ENCODE measurements at places on chromosomes 2 and 18.

DNA sequence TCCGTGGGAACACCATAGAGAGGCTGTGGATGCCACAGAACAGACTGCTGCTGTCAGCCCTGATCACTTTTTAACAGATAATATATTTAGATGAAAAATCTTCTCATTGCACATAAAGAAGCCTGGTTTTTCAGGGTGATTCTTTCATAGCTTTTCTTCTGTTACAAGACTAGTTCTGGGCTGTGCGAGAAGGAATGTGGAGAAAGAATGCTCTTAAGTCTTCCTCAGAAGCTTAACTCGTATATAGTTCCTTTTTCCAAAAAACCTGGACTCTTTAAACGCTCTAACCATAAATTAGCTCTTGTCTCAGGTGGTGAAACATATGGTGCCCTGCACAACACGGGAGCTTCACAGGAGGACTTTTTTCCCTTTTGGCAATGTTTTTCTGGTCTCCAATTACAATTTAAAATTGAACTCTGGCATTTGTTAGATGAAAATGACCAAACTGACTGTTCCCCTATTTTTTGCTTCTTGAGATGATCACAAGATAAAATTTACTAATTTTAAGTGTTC, 125.9 kb upstream of the SMAD7 start:
- DNase-seq: no peak

GRCh38 chr2:145161656-145162055, 641.7 kb upstream of the ZEB2 start:
- no peak for DNase-seq

DNA sequence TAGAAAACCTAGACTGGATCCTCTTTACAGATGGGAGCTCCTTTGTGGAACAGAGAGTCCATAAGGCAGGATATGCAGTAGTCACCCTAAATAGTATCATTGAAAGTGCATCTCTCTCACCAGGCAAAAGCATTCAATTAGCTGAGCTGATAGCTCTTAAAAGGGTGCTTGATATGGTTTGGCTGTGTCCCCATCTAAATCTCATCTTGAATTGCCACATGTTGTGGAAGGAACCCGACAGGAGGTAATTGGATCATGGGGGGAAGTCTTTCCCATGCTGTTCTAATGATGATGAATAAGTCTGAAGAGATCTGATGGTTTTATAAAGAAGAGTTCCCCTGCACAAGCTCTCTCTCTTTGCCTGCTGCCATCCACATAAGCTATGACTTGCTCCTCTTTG, 96.2 kb upstream of the RMP24 start:
- DNase-seq: no peak

DNA sequence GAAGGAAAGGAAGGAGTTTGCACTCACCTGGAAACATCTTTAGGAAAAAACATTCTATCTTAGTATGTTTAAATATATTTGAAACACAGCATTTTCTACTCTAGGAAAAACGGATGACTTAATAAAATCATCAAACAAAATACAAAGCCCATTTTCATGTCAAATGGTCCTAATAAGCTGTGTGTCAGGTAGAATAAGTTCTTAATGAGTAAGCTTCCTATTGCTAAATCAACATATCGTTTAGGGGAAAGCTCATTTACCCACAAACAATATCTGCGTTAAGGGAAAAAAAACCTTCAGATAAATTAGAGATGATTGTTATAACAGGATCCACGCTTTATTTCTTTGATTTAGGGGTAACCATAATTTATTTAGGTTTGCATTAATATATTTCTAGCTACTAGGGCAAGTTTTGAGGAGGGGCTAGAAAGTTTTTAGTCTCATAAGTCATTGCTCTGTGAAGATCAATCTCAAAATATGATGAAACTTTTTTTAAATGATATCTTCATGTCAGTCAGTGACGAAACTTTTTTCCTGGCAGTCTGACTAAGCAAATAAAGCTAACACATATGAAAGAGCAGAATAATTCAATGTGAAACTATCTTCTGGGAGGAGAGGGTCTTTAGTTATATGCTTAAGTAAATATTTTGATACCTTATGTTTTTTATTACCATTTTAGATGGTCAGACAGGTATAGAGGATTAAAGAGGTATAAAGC, 147.1 kb downstream of the WDSUB1 start:
- DNase-seq: no peak

- no peak for DNase-seq
These were observed 90.7 kb downstream of the STK39 start for GRCh38 chr2:168156661-168157060.

GRCh38 chr2:106282462-106283170, 88.5 kb upstream of the UXS1 start:
- no peak for DNase-seq

- DNase-seq: no peak
These were observed 70.5 kb downstream of the KCNG2 start for GRCh38 chr18:79868168-79868784.

GRCh38 chr2:28142386-28142785, 250.3 kb upstream of the FOSL2 start:
- no peak for DNase-seq

DNA sequence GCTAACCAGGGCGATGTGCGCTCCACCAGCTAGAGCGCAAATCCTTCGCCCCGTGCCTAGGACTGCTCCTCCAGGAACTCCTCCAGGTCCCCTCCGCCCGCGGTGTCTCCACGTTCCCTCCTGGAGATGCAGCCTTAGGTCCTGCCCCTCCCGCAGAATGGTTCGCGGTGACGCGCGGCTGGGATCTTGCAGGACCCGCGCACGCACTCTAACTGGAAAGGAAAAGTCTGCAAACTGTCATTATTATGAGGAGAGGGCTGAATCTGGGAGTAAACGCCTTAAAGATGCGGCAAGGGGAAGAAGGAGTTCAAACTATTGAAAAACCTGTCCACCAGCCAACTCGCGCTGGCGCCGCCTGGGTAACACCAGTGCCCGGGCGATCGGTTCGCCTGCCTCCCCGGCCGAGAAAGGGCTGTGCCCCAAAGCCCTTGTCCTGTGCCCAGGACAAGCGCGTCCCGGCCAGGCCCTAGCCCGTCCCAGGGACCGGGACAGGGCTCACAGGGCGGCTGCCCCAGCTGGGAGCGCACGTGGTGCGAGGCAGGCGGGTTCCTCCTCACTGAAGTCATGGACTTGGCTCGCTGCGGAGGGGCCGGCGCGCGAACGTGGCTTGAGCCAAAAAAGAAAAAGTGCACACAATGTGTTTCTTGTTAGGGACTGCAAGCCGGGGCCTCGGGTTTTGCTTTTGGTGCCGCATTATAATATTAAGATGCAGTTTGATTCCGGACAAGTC, 5.5 kb upstream of the ID2 start:
- no peak for DNase-seq

GRCh38 chr2:101362316-101362715, 25.0 kb downstream of the CREG2 start:
- DNase-seq: peak; percentile 44

GRCh38 chr2:136085453-136086209, 32.3 kb downstream of the CXCR4 start:
- DNase-seq: no peak

- no peak for DNase-seq
These were observed 57.6 kb upstream of the PARD3B start for GRCh38 chr2:204487447-204488229.

Measured in CD4-positive, alpha-beta T cell treated with Interleukin-17A for 1 hour (primary cell).